Kidney (tissue), 22 donors: ENCODE measurements at places on chromosomes 5 and 9. TPM values are rescaled to one million over a fixed set of nuclear protein-coding genes. Genes with fewer than 3 reads are reported as not detected.
A peak's percentile ranks its signal among the peaks of the same experiment; 100 is the strongest.

SPAAR gene
- 5.3 TPM for total RNA-seq

GRCh38 chr5:169548315-169548714 is 35.3 kb upstream of the SPDL1 start:
- H3K4me1 ChIP-seq, result no peaks in the 10 kb centered on the region
- no peak overlapping the region for H3K4me3 ChIP-seq
- no peak overlapping the region for H3K27ac ChIP-seq

DNA sequence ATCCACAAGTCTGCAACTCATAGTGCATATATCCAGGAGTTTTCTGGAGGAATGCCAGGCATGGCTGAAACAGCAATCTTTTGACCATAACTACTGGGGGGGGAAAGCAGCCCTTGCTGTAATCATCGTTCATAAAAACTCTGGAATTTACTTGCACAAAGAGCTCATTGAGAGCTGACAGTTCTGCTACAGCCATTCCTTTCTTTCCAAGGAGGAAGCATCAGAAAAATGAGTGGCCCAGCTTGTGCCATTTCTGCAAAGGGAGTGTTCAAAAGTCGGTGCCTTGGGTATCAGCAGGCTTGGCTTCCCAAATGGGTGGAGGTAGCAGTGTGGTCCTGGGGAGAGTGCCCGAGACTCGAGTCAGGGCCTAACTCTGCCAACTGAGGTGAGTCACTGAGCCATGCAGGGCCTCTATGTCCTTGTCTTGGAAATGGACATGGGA is 101.5 kb downstream of the GCNT1 start:
- H3K4me3 ChIP-seq, result no peak overlapping the region
- no peaks in the 10 kb centered on the region for H3K4me1 ChIP-seq
- no peaks in the 10 kb centered on the region for H3K36me3 ChIP-seq
- no peaks in the 10 kb centered on the region for H3K27me3 ChIP-seq
- H3K27ac ChIP-seq, result no peak overlapping the region

- no peak for DNase-seq
- no peaks in the 10 kb centered on the region for H3K27me3 ChIP-seq
- H3K4me1 ChIP-seq, result no peaks in the 10 kb centered on the region
- peaks cover 43% of the 10 kb centered on the region for H3K36me3 ChIP-seq
Measured at GRCh38 chr9:98007251-98007928, 24.2 kb downstream of the ANP32B start.

GRCh38 chr9:16405421-16405820 is 465.0 kb downstream of the BNC2 start:
- H3K27me3 ChIP-seq, result no peaks in the 10 kb centered on the region
- no peak overlapping the region for H3K27ac ChIP-seq
- no peaks in the 10 kb centered on the region for H3K36me3 ChIP-seq
- DNase-seq, result no peak
- H3K4me3 ChIP-seq, result no peak overlapping the region

CDC23 gene
- 28.3 TPM for total RNA-seq

DNA sequence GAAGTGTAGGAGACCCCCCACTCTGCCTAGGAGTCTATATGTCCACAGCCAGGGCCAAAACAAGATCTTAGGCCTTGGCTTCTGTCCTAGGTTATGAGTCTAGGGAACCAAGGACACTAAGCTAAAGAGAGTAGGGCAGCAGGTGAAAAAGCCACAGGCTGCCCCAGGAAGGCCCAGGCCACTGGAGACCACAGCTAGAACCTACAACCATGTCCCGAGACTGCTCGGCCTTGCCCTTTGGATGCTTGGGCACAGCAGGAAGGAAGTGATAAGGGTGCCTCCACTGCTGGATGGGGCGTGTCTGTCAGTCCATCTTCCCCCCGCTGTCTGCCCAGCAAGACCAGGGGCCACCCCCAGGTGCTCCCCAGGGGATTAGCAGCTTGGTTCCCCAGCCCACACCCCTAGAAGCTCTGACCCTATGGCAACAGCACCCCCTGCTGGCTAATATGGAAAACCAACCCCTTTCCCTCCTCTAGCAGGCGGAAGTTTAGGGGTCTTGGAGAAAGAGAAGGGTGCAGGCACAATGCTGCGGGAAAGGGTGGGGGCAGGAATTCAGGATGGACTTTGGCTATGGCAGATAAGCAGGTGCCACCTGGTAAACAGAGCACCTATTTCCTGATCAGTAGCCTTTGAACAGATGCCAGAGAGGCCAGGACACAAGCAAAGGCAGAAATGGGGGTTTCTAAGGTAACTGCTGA is 10.5 kb upstream of the IRF1 start:
- no peaks in the 10 kb centered on the region for H3K36me3 ChIP-seq
- peak overlapping the region; percentile 60 for H3K27ac ChIP-seq
- no peaks in the 10 kb centered on the region for H3K27me3 ChIP-seq
- H3K4me3 ChIP-seq, result no peak overlapping the region
- peaks cover 20% of the 10 kb centered on the region for H3K4me1 ChIP-seq
- DNase-seq, result peak; percentile 85

RANBP3L gene
- 7.1 TPM for total RNA-seq

TAF11L9 gene
- not detected for total RNA-seq

GRCh38 chr5:151718153-151718552 is 31.4 kb upstream of the SPARC start:
- no peaks in the 10 kb centered on the region for H3K27me3 ChIP-seq
- H3K27ac ChIP-seq, result no peak overlapping the region

DNA sequence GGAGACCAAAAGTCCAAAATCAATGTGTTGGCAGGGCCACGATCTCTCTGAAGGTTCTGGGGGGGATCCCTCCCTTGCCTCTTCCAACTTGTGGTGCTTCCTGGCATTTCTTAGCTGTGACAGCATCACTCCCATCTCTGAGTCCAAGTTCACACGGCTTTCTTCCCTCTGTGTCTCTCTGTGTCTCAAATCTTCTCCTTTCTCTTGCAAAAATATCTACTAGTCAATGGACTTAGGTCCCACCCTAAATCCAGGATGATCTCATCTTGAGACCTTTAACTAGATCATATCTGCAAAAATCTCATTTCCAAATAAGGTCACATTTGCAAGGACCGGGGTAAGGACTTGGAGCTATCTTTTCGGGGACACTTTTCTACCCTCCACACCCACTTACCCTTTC is 186.1 kb downstream of the HSD17B3 start:
- no peaks in the 10 kb centered on the region for H3K27me3 ChIP-seq
- no peak overlapping the region for H3K4me3 ChIP-seq
- no peaks in the 10 kb centered on the region for H3K36me3 ChIP-seq
- DNase-seq, result no peak
- no peak overlapping the region for H3K27ac ChIP-seq

DNA sequence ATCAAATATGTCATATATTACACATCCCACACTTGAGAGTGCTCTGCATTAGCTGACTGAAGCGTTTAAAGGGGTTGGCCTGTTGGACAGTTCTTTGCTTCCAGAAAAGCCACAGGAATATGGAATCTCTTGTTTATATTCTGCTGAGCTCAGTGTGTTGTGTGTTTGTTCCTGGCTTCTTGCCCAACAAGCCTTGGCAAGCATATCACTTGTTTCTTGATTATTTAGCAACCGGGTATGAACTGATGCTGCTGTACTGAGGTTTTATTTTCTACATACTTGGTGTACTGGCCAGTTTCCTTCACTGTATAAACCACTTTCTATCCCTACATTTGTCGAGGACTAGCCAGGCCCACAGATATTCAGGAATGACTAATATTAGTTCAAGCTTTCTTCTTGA is 378.9 kb downstream of the KCTD16 start:
- peak; percentile 77 for DNase-seq
- H3K27ac ChIP-seq, result no peak overlapping the region
- H3K36me3 ChIP-seq, result no peaks in the 10 kb centered on the region
- H3K4me3 ChIP-seq, result no peak overlapping the region

FABP6 gene
- not detected for total RNA-seq

NEUROG1 gene
- not detected for total RNA-seq

PDE6A gene
- total RNA-seq, result 0.03 TPM

GRCh38 chr9:95452176-95452575 is 64.6 kb downstream of the PTCH1 start:
- no peak for DNase-seq
- no peak overlapping the region for H3K27ac ChIP-seq
- no peak overlapping the region for H3K4me3 ChIP-seq

TTC33 gene
- 20.1 TPM for total RNA-seq

DNA sequence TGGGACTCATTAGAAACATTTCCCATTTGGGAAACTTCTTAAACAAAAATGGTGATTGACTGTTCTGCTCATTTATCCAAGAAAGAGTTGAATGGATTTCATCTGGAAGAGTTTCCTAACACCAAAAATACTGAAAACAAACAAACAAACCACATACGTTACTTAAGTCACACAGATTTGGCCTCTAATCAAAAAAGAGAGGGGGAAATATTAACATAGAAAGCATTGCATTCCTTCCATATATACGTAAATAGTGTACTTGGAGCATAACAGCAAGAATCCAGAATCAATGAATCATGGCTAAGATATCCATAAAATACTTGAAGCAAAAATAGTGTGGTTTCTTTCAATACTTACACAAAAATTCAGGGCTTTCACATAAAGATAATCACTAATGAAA is 189.8 kb upstream of the MAP3K1 start:
- H3K27ac ChIP-seq, result no peak overlapping the region
- H3K27me3 ChIP-seq, result no peaks in the 10 kb centered on the region
- no peak for DNase-seq

DNA sequence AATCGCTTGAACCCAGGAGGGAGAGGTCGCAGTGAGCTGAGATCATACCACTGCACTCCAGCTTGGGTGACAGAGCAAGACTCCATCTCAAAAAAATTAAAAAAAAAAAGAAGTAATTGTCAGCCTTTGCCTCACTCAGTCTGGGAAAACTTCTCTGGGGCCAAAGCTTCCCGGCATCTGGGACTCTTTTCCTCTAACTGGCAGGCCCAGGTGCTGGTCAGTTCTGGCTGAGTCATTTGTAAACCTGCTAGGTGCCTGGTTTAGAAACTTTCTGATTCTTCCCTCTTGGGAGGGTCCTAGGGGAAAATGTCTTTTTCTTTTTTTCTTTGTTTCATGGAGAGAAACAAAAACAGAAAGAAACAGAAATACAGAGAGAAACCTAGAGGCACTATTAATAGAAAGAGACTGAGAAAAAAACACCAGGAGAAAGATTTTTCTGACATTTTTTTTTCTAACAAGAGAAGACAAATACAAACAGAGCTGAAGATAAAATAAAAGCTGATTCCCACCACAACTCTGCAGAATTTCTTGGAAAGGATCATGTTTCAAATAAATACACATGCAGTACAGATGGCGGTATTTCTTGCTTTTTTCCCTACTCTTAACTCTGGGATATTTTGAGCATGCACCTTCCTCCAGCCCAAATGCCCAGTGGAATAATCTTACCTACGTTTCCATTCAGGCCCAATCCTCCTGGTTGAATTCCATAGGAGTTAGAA is 22.1 kb upstream of the UBAP2 start:
- H3K27ac ChIP-seq, result no peak overlapping the region
- no peaks in the 10 kb centered on the region for H3K36me3 ChIP-seq
- no peak for DNase-seq
- H3K27me3 ChIP-seq, result no peaks in the 10 kb centered on the region
- peaks cover 7% of the 10 kb centered on the region for H3K4me1 ChIP-seq

GRCh38 chr5:54063817-54064216 is 246.6 kb downstream of the ARL15 start:
- H3K4me3 ChIP-seq, result no peak overlapping the region
- no peaks in the 10 kb centered on the region for H3K4me1 ChIP-seq
- H3K27me3 ChIP-seq, result no peaks in the 10 kb centered on the region
- H3K27ac ChIP-seq, result no peak overlapping the region
- no peaks in the 10 kb centered on the region for H3K36me3 ChIP-seq
- DNase-seq, result no peak

GRCh38 chr5:43233946-43234345 is 41.9 kb downstream of the NIM1K start:
- DNase-seq, result no peak
- no peaks in the 10 kb centered on the region for H3K36me3 ChIP-seq
- H3K27me3 ChIP-seq, result no peaks in the 10 kb centered on the region
- no peak overlapping the region for H3K27ac ChIP-seq
- no peak overlapping the region for H3K4me3 ChIP-seq

SH3GL2 gene
- 3.1 TPM for total RNA-seq

GRCh38 chr5:73061593-73061992 is 58.8 kb upstream of the TMEM171 start:
- H3K36me3 ChIP-seq, result peaks cover 5% of the 10 kb centered on the region
- no peaks in the 10 kb centered on the region for H3K27me3 ChIP-seq
- H3K4me3 ChIP-seq, result no peak overlapping the region
- no peak overlapping the region for H3K27ac ChIP-seq

DNA sequence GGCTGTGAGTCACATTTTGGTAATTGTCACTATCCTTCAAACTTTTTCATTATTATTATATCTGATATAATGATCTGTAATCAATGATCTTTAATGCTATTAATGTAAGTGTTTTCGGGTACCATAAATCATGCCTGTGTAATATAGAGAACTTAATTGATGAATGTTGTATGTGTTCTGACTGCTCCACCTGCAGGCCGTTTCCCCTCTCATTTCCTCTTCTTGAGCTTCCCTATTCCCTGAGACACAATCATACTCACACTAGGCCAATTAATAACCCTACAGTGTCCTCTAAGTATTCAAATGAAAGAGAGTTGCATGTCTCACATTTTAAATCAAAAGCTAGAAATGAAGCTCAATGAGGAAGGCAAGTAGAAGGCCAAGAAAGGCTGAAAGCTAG is 420.9 kb upstream of the SGCD start:
- no peak overlapping the region for H3K27ac ChIP-seq
- H3K36me3 ChIP-seq, result no peaks in the 10 kb centered on the region
- no peaks in the 10 kb centered on the region for H3K4me1 ChIP-seq
- no peak overlapping the region for H3K4me3 ChIP-seq

GRCh38 chr9:26727471-26727870 is 165.1 kb downstream of the CAAP1 start:
- no peaks in the 10 kb centered on the region for H3K36me3 ChIP-seq
- DNase-seq, result no peak
- H3K4me3 ChIP-seq, result no peak overlapping the region
- no peak overlapping the region for H3K27ac ChIP-seq
- H3K4me1 ChIP-seq, result no peaks in the 10 kb centered on the region
- H3K27me3 ChIP-seq, result no peaks in the 10 kb centered on the region

C9orf50 gene
- 1.1 TPM for total RNA-seq

DNA sequence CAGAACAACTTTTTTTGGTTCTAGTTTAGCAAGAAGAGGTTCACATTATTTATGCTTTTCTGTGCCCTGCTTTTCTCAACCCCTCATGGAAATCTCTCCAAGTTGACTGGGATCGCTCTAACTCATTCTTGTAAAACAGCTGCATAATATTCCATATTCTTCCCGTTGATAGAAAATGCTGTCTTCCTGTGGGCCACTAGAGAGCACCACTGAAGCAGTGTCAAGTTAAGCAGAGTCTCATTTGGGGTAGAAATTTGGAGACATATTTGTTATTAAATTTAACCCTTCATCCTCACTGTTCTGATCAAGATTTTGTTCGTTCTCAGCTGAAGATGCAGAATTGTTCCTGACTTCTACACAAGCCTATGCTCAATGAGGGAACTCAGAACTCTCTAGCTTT is 140.1 kb downstream of the CEMIP2 start:
- no peak overlapping the region for H3K27ac ChIP-seq
- no peaks in the 10 kb centered on the region for H3K36me3 ChIP-seq
- no peak overlapping the region for H3K4me3 ChIP-seq
- H3K27me3 ChIP-seq, result no peaks in the 10 kb centered on the region
- no peak for DNase-seq
- no peaks in the 10 kb centered on the region for H3K4me1 ChIP-seq

- no peak overlapping the region for H3K4me3 ChIP-seq
- no peaks in the 10 kb centered on the region for H3K36me3 ChIP-seq
- no peak overlapping the region for H3K27ac ChIP-seq
Measured at GRCh38 chr9:95230046-95230445, 87.5 kb downstream of the FANCC start.
